ENCODE measurements at places on chromosomes 5 and 9.

GRCh38 chr5:93890657-93891056 is 149.3 kb upstream of the POU5F2 start:
- no peak for DNase-seq

GRCh38 chr9:125467116-125467740 is 205.6 kb downstream of the GAPVD1 start:
- DNase-seq: peak; percentile 35

DNA sequence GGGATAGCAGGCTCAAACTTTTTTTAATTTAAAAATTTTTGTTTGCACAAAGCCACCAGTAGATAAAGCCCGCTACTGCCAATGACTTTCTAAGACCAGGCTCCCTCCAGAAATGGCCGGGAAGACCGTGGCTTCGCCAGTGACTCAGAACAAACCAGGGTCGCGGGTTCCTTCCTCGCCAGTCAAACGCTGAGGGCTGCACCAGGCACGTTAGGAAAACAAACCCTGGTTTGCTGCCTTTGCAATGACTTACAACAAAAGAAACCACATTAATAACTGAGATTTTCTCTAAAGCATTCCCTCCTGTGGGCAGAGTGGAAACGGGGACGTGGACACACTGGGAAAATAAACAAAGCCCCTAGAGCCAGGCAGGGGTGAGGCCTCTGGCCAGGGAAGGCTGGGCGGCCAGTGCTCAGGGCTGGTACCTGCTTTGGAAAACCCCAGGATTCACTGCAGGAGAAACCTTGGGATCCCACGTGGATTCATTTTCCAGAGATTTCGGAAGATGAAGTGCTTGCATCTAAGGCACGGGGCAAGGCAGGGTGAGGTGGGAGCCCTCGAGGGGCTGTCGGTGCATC is 3.8 kb downstream of the PRRX2 start:
- no peak for DNase-seq

GRCh38 chr5:65854925-65855324 is 71.5 kb upstream of the ERBIN start:
- DNase-seq: no peak

- no peak for DNase-seq
These were observed 30.1 kb upstream of the TRIM32 start for GRCh38 chr9:116656977-116657376.

DNA sequence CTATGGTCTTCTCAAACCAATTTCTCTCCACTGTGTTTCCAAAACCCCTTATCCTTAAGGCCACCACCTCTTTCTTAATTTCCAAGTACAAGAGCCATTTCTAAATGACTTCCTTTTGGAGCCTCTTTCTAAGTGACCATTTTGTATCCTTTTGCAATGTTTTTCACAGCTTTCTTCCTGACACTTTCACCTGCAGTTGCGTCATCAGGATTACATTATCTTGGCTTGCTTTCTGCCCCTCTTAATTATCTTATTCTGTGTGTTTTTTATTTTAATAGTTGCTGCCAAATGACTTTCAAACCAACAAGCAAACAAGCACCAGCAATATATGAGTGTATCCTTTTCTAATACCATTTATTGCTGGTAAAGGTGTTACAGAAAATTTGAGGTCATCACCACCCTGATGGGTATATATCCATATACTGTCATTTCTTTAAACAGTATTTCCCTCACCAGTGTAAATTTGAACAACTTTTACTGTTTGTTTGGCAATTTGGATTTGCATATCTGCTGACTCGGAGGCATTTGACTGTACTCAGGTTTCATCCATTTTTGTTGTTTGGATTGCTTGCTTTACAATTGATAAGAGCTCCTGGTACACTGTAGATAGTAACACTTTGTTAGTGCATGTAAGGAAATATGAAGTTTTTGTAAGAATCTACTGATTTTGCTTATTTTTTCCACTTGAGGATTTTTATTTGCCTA is 5.4 kb upstream of the ANXA1 start:
- no peak for DNase-seq

DNA sequence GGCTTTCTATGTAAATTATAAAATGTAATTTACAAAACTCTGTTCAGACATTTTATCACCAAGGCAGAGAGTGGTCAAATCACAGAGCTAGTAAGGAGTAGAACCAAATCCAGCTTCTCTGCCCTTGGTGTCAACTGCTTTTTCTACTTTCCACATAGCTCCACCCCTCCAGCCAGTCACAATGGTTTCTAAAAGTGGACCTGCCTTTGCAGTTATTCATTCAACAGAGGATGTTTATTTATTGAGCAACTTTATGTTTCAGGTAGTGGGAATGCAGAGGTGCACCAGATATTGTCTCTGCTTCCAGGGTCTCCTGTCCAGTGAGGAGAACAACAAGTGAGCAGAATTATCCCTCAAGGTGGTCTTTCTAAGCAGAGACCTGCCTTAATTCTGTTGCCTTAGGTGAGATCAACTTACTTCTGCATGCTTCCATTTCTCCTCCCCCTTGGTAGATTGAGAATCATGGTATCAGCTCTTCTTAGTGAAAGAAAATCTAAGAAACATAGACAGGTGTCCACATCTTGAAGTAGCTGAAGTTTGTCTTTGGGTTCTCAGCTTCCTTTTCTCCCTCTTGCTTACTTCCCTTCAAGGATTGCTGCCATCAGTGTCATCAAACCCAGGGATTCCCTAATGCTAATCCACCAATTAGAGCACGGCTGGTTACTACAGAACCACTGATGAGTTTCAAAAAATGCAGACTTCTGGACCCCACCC is 17.2 kb upstream of the PDCD1LG2 start:
- DNase-seq: no peak

DNA sequence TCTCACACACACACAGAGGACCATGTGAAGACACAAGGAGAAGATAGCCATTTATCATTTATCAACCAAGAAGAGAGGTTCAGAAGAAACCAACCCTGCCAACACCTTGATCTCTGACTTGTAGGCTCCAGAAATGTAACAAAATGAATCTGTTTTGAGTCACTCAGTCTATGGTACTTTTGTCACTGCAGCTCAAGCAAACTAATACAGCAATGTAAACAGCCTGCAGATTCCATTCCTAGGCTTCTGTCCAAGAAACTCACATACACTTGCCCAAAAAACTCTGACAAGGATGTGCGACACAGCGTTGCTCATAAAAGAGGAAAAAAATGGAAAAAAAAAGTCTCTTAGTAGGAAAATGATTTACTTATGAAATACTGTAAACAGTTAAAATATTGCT is 33.4 kb downstream of the TRIM36 start:
- DNase-seq: no peak

- no peak for DNase-seq
These were observed 87.7 kb downstream of the GALNT10 start for GRCh38 chr5:154278186-154278585.

- DNase-seq: no peak
These were observed 94.2 kb upstream of the SAP30L start for GRCh38 chr5:154351566-154351965.

DNA sequence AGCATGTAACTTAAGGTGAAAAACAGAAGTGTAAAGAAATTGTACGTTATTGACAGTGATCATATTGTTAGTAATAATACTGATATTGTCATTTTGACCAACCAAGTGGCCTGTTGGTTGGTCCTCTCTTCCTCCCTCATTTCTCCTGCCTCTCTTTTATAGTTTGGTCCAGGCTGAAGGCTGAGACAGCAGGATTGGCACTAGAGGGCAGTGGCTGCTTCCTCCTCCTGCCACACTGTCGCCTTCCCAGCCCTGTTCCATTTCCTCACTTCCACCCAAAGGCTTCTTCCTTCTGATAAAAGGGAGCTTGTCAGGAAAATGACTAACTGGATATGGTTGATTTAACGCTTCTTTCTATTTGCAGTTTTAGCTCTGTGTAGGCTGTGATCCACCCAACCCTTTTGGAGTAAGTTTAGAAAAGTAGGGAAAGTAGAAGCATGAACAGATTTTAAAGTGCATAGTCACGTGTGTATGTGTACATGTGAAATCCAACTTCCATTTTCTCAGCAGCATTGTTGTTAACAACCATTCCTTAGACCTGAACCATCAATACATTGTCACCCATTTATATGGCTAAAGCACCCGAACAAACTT is 35.6 kb downstream of the PTCD2 start:
- DNase-seq: no peak

DNA sequence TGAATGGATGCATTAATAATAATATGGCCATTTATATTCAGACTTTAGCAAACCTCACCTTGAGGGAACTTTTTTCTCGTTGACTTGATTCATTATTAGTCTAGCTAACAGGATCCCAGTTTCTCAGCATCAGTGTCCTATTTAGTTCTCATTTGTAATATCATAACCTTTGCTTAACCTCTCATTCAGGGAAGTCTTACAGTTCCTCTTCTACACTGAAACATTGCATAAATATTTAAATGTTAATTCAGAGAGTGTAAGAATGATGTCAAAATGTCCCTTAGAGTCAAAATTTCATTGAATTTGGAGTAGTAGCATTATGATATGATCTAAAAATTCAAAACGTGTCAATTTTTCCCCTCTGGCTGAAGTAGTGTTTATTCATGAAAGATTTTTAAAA is 650.1 kb downstream of the EFNA5 start:
- no peak for DNase-seq
